ENCODE measurements at places on chromosomes 4 and X.
A peak's percentile ranks its signal among the peaks of the same experiment; 100 is the strongest.

GRCh38 chrX:111505783-111506182 lies 5.7 kb upstream of the SERTM2 start:
- no peak for DNase-seq

DNA sequence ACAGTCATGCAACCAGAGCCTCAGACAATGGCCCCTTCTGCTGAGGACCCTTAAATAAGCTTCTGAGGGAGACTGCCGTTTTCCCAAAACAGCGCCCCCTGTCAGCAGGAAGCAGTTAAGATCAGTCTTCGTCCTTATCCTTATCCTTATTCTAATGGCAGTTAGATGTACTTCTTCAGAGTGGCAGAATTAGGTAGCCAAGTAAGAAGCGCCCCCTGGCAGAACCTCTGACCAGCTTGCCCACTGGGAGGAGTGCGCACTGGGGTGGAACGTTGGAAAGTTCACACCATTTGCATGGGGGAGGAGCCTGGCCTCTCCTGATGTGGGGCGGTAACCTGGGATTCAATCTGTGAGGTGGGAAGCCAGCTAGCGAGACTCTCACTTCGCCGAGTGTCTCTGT lies 133.6 kb upstream of the QRFPR start:
- DNase-seq, result no peak

- no peak for DNase-seq
Measured at GRCh38 chr4:10201381-10202223, 85.0 kb upstream of the WDR1 start.

- no peak for DNase-seq
Measured at GRCh38 chrX:130482871-130483270, 81.1 kb downstream of the RBMX2 start.

DNA sequence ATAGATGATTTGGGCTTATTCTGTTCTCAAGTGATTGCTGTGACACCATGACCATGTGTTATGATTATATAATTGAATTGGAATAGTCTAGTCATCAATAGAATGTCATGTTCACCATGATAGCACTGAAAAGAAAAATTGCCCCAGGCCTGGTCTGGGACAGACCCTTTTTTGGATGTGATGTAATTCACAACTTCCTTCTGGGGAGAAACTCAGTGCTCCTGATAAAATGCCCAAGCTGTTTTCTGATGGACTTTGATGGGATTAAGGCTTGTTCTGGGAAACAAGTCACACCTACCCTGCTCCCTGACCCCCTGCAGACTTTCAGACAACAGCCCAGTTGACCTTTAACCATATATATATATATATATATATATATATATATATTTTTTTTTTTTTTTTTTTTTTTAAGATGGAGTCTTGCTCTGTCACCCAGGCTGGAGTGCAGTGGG lies 65.3 kb downstream of the RHOH start:
- peak; percentile 64 for DNase-seq

DNA sequence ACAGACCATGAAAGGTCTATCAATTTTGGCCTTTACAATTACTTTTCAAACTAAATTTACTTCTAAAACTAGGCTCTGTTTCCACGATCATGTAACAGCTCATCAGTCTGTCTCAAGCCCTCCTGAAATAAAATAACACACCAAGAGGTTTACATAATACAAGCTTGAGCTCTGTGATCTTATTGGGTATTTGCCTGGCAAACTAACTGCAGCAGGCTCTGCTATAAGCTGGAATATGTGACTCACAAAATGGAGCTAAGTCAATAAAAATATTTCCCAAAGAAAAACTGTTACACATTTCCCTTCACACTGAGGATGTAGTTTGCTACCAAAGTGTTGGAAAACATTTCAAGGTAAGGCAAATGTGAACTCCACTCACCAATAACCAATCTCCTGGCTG lies 94.7 kb upstream of the GPM6B start:
- no peak for DNase-seq

- DNase-seq, result no peak
Measured at GRCh38 chrX:103730147-103730795, 19.6 kb downstream of the TMEM31 start.

All from suppressor macrophage treated with lipopolysaccharide for 1 hour (primary cell).